ENCODE measurements at places on chromosomes 6 and 20.

GRCh38 chr6:16438718-16439591 is 200.6 kb downstream of the GMPR start:
- DNase-seq: no peak

DNA sequence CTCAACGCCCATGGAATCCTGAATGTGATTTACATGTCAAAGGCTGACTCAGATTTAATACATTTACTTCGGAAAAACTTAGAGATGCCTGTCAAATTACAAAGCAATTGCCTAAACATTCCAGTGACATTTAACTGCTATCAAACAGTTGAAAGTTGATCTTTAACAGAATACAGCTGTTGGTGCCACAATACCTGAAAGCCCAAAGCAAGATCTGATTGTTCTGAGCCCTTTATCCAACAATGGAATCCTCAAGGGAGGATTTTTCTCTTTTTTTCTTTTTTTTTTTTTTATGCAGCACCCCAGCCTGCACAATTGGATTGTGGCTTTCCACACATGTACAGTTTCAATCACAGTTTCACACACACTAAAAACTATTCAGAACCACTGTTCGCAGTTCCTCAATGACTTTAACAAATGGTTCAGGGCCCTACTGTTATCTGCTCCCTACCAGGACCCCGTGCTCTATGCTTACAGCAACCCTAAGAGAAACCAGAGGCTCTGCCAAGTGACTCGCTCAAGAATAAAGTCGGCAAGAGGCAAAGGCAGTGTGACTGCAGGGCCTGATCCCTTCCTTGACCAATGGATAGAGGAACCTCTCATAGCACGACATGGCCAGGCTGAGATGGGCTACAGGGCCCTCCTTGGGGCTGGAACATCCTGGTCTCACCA is 33.3 kb downstream of the EPB41L2 start:
- no peak for DNase-seq

DNA sequence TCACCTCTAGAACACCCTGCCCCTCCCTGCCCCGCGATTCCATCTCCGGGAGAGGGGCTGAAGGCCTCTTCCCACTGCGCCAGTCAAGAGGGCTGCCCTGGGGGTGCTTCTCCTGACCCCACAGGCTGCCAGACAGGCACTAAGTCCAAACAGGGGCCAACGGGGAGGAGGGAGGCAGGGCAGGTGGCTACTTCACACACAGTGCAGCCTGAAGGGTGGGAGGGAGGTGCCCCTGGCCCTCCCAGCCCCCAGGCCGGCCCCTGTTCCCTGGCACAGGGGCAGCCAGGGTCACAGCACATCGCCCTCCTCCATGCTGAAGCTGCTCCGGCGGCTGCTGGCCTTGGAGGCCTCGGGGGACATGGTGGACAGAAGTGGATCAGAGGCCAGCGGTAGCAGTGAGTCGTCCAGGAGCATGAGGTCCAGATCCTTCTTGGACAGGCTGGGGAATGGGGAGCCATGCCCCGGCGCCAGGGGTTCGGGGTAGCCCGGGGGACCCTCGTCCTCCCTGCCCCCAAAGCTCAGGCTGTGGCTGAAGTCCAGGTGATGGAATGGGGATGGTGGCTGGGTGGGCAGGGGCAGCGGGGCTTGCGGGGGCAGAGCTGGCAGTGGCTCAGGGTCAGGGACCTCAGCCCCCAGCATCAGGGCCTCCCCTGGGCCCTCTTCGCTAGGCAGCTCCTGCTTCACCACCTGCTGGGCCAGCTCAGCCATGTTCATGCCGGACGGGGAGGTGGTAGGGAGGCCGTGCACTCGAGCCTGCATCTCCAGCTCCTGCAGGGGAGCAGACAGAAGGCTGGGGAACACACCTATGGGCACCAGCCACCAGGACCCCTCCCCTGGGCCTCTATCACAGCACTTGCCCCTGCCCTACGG is 46.3 kb downstream of the MDFI start:
- DNase-seq: no peak

- DNase-seq: no peak
Measured at GRCh38 chr20:641516-641875, 11.5 kb downstream of the SRXN1 start.

GRCh38 chr20:10236540-10237533 is 18.2 kb downstream of the SNAP25 start:
- DNase-seq: no peak

GRCh38 chr6:25454136-25454535 is 175.0 kb downstream of the CARMIL1 start:
- no peak for DNase-seq

DNA sequence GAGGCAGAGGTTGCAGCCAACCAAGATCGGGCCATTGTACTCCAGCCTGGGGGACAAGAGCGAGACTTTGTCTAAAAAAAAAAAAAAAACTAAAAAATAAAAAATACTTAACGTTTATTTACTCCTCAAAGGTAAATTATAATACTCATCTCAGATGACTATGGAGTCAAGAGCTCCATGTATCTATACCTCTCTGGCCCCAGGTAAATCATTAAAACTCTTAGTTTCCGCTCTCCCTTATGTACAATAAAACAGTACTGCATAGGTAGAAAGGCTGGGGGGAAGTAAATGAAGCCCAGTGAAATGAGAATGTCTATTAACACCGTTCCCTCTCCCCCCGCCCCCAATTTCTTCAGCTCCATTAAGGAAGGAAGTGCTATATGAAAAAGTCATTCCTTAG is 1.2 kb downstream of the SRSF12 start:
- no peak for DNase-seq

- DNase-seq: peak; percentile 10
Measured at GRCh38 chr6:127737009-127737486, 160.1 kb downstream of the C6orf58 start.

- no peak for DNase-seq
Measured at GRCh38 chr20:25248786-25249172, 894 bp downstream of the PYGB start.

- no peak for DNase-seq
Measured at GRCh38 chr20:19313342-19314069, 101.1 kb downstream of the SLC24A3 start.

DNA sequence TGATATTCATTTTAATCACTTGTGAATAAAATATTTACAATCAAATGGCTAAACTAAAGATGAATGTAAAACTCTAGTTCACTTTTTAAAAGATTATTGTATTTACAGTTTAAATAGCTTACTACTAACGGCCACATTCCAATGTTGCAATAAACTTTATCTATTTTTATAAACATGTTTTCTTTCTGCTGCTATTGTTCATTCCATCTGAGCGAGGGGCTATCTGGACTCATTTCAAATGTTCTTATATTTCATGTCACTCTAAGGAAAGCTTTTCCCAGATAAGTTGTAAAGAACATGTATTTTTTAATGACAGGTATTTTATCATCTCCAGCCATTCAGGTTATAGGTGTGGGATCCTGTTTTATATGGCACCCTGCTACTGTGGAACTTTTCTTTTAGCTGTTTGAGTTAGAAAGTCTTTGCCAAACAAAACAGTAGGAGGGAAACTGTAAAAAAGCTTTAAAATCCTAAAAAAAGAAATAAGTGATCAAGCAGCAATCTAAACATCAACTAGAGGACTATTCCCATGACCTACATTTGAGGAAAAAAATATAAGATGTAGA is 42.5 kb downstream of the HMGCLL1 start:
- no peak for DNase-seq

DNA sequence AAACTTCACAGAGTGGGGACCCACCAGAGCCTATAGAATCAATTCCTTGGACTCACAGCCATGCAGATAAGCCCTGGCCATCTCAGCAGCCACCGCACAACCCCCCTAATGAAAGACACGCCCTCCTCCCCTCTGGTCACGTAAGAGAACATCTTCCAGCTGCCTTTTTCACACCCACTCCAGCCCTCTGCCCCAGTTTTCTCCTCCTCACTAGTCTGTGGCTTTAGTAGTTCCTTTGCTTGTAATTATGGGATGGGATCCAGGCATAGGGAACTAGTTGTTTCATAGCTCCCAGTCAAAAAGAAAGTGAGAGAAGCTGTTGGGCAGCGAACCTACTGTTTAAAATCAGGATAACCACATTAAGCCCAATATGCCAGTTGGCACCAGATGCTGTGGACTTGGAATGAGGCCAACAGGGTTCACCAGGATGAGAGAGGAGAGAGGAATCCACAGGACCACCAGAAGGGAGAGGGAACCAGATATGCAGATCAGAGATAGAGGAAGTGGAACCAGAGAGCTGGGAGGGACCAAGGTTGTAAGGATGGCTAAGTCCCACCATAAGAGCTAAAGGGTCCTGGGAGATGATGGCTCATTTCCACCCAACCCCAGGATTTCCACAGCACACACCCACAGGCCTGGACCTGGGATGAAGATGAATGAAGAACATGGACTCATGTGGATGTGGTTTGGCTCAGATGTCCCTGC is 9.0 kb upstream of the BTN3A1 start:
- DNase-seq: no peak

GRCh38 chr6:132174919-132175318 is 223.7 kb upstream of the CCN2 start:
- DNase-seq: no peak

DNA sequence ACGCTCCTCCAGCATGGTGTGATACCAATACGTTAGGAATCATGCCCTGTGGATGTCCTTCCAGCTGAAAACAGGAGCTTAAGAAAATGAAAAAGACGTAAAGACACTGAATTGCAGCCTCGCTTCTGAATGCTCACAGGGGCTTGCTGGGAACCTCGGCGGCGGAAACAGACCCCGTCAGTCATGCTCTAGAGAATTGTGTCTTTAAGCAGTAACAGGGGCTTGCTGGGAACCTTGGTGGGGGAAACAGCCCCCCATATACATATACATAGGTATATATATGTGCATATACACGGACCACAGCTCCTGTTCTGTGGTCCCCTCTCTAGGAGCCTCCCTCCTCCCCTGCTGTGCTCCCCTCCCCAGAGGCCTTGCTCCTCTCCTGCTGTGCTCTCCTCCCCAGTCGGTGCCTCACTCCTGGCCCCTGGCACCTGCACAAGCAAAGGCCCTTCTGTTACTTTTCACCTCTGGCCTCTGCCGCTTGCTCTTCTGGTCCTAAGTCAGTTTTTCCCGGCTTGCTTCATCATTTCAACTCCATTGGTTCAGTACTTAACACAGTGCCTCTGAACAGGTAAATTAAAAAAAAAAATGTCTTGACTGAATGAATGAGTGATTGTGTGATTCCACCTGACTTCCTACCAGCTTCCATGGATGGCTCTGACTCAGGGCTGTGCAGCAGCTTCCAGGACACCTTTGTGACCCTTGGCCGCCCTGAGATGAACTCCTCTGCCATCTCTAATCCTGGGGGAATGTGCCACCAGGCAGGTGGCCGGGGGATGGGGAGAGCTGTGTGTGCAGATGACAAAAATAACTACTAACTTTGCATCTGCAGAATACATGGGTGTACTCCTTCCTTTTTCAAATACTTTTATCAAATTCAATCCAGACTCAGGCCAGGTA is 246.1 kb downstream of the SMOC2 start:
- no peak for DNase-seq

DNA sequence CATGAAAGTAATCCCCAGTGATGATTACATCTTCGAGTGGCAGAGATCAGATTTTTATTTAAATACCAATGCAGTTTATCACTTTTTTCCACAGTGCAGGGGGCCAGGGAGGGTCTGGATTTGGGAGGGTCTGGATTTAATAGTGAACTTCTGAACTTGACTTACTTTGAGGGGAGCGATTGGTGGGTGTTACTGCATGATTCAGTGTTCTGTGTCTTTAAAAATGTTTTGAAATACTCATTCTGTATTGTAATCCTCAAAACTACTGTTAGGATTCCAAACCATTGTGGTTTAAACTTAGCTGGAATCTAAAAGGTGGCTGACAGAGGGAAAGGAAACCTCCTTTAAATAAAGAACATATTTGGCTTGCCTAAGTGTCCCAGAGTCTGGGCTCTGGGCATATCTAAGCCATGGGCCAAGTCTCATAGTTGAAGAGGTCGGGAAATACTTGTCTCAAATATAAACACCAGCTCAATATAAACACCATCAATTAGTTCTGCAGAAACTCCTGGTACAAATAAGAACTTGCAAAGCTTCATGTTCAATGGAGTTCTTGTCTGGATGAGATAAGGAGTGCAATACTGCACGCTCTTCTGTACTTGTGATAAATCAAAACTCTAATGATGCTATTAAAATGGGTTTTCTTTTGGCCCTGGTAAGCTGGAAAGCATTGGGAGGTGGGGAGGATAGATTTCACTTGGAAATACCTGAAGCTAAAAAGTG is 14.4 kb downstream of the JARID2 start:
- no peak for DNase-seq

- DNase-seq: no peak
Measured at GRCh38 chr6:129342796-129343195, 367.2 kb downstream of the ARHGAP18 start.

- no peak for DNase-seq
Measured at GRCh38 chr6:156977527-156978291, 200.5 kb downstream of the ARID1B start.

GRCh38 chr6:11198663-11199603 is 33.5 kb downstream of the NEDD9 start:
- DNase-seq: no peak

- DNase-seq: no peak
Measured at GRCh38 chr6:156017838-156018237, 562.2 kb upstream of the NOX3 start.

DNA sequence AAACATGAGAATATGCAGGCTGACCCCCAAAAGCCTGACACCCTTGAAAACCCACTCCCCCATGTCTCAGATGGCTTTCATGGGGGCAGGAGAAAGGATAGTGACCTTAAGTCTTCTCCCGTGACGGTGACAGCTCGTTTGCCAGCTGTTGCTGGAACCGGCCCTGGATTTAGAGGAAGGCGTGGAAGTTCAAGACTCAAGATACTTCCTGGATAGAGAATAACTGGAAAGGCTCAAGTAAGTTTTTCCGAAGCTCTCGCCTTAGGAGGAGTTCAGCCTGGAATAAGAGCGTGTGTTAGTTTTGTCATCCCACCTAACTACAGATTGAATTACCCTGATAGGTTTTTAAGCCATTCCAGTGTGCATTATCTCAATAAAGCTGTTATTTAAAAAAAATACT is 11.6 kb upstream of the MTG2 start:
- no peak for DNase-seq

DNA sequence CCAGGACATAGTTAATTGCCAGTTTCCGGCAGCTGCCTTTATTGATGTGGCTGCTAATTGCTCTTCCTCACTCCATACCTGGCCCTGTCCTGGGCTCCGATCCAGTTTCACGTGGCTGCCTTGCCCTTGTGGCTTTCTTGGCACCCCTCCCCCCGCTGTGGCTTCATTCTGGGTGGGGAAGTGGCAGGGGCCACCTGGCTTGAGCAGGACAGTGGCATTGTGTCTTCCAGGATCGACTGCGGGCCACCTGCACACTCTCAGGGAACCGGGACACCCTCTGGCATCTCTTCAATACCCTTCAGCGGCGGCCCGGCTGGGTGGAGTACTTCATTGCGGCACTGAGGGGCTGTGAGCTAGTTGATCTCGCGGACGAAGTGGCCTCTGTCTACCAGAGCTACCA is 10.8 kb downstream of the MAVS start:
- peak; percentile 32 for DNase-seq

DNA sequence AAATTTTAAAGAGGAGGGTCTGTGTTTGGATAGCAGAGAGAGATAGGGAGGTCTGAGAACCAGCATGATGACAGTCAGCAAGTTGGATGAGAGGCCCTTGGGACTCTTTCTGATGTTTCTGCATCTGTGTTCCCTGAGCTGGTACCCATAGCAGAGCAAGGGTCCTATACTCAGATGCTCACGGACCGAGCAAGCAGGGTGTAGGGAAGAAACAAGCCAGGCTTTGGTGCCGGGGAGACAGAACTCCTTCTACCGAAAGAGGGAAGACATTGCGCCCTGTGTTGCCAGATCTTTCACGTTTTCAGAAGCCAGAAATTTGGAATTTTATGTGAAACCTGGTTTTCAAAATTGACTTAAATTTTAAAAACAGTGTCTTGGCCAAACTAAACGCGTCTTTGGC is 34.6 kb downstream of the NEDD9 start:
- no peak for DNase-seq
